Lower leg skin (tissue), 4 donors: ENCODE measurements at places on chromosomes 11 and 22.

GRCh38 chr11:128039140-128040021 is 548.0 kb downstream of the ETS1 start:
- DNase-seq = peak; percentile 91

- DNase-seq = no peak
These were observed 4.9 kb upstream of the EI24 start for GRCh38 chr11:125564357-125564756.

DNA sequence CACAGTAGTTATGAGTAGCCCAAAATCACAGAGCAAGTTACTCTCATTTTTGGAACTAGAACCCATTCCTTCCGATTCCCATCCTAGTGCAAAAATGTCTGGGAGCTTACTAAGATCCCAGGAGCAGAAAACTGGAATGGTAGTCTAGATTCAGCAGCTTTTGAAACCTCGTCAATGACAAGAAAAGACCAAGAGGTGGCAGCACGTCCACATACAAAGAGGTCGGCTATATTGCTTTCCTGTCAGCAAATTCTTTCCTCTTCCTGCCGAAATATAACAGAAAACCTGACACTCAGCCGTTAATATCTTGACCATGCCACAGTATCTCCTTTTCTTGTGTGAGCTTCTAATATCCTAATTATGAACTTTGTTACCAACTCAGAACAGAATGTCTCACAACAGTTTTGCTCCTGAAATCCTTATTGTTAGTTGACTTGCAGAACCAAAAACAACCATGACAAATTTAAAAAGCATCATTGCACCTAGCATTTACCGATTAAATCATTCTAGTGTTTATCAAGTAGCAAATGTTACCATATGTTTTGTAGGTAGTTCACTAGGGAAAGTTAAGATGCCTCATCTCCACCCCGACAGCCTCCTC is 92.8 kb upstream of the OR9G4 start:
- DNase-seq = peak; percentile 41

GRCh38 chr11:2803186-2804091 is 82.1 kb downstream of the CDKN1C start:
- DNase-seq = no peak

GRCh38 chr11:2913776-2914175 is 15.4 kb downstream of the PHLDA2 start:
- DNase-seq = no peak
